ENCODE measurements at places on chromosomes 7 and 10.

GRCh38 chr7:100584683-100585510 lies 1.0 kb downstream of the LRCH4 start:
- no peak for DNase-seq

DNA sequence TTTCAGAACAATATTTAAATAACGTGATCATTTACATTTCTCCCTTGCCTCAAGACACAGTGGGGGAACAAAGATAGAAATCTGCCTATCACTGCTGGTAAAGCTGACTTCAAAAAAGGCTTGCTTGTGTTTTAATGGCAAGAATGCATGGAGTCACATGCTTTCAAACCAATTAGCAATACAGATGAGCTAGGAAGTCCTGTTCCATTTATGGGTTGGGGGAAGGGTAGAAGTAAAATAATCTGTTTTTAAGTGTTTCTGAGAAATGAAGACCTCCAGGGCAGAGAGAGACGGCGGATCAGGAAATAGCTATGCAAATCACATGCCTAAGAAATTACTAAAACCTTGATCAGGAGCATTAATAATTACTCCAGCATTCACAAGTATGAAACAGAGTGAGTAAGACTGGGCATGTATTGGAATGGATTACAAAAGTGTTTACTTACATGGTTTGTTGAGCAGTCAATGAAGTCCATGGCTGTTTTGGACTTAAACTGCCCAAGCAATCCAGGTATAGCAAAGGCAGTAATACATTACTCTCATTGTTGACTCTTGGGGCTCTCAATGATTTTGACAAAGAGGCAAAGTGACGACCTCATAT lies 142.0 kb downstream of the ARID5B start:
- no peak for DNase-seq

DNA sequence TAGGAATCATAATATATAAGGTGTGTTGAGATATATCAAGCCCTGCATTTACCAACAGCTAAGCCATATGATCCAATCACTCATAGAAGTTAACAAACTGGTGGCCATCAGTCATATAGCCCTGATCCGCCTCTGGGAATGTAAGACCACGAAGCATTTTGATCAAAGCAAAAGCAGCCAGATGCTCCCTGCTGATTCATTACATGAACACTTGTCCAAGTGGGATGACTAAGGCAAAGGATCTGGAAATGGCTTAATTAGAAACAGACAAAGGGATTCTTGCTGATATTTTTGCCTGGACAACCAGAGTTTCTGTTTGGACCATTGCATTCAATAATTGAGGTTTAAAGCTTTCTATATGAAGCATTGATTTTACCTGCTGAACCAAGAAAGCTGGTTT lies 535.5 kb downstream of the GPAM start:
- no peak for DNase-seq

DNA sequence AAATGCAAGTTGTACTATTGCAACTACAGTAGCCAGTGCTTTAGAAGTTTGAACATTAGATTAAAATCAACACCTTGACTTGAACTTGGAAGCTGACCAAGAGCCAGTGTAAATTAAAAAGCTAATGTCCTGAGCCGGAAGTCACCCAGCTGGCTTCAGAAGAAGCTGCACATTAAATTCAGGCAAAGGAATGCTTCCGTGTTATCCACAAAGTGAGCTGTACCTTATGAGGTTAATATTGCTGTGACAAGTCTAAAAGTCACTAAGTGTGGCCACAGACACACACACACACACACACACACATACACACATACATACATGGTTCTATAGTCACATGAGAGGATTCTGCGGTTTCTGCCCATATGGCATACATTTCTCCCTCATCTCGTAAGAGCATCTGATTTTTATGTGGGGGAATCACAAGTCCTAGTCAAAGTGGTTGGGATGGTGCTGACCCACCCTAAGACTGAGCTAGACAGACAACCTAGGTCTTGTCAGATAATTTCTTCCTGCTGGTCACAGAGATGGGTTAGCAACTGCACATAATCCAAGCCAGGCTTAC lies 612.9 kb downstream of the SORCS1 start:
- no peak for DNase-seq

DNA sequence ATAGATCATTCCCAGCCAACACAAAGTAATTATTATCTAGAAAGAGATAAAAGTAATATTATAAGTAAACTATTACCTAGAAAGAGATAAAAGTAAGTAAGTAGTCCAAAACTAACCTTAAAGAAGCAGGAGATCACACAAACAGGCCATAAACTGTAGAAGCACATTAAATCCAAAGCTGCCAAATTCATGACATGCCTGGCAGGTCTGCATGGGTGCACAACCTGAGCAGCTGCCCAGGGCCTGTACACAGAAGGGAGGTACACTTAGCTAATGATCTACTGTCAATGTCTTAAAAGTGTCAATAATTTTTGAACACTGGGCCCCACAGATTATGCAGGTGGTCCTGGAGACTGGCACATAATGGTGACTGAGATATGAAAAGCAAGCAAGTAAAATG lies 196.5 kb downstream of the GRM8 start:
- no peak for DNase-seq

DNA sequence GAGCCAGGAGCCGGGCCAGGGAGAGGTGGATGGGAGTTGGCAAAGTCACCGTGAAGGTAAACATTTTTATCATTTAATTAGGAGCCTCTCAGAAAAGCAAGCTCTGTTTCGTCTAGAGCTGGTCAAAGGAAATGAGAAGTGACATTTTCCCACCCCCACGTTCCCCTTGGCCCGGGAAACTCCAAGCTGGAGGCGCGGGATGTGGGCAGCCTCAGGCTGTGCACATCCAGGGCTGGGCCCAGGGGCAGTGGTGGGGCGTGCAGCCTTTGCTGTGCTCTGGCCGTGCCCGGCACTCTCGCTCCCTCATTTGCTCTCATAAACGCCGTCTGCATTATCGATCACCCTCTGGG lies 135.6 kb upstream of the RET start:
- DNase-seq: no peak

DNA sequence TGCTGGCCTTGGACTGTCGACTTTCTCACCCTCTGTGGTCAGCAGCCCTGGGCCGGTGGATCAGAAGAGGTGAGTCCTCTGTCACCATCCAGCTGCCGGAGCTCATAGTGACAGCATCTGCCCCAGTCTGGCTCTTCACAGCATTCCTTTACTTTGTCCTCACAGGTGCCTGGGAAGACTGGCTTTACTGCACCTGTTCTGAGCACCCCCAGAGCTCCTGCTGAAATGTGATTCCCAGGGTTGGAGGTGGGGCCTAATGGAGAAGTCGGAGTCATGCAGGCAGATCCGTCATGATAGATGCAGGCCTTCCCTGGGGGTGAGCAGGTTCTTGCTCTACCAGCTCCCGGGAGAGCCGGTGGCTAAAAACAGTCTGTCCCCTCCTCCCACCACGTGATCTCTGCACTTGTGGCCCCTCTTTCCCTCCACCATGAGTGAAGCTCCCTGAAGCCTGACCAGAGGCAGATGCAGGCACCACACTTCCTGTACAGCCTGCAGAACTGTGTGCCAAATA lies 171.5 kb downstream of the ZMYND11 start:
- peak; percentile 11 for DNase-seq

DNA sequence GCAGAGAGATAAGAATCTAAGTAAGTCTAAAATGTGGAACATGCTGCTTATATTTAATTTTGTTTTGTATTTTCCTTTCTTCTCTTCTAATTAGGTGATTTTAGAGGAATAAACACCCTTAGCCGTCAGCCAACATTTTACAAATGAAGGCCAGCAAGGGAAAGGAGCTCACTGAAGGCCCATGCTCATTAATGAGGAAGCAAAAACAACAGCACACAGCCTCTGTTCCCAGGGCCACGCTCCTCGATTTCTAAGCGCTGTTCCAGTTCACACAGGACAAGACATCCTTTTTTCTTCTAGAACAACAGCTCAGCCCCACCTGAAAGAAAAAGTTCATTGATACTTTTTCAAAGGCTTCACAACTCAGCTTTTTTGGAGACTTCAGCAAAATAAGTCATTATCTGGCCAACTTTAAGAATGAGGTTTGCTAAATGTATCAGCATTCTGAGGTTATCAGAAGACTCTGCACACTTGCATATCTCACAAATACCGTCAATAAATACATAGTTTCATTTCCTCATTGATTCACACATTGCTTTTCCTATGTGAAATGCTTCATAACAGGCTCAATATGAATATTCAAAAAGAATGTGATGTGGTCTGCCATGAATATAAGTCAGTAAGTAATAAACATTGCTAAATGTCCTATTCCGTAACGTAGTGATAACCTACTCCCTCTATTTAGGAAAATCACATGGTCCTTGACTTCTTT lies 34.8 kb upstream of the SFMBT2 start:
- DNase-seq: no peak

DNA sequence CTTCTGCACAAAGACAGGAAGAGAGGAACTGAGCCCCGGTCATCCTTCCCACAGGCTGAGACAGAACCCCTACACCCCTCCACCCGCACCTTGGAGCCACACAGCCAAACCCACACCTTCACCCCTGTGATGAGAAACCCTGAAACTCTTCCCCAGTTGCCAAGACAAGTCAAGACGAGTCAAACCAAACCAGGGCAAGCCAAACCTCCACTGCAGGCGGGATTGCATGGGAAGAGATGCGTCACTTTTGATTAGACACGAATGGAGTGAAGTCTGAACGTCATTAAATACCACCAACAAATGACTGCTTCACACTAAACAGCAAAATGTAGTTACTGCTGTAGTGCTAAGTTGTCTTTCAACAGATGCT lies 73.8 kb downstream of the PRPF18 start:
- DNase-seq: no peak

GRCh38 chr7:24197852-24198251 lies 86.1 kb upstream of the NPY start:
- DNase-seq: no peak

DNA sequence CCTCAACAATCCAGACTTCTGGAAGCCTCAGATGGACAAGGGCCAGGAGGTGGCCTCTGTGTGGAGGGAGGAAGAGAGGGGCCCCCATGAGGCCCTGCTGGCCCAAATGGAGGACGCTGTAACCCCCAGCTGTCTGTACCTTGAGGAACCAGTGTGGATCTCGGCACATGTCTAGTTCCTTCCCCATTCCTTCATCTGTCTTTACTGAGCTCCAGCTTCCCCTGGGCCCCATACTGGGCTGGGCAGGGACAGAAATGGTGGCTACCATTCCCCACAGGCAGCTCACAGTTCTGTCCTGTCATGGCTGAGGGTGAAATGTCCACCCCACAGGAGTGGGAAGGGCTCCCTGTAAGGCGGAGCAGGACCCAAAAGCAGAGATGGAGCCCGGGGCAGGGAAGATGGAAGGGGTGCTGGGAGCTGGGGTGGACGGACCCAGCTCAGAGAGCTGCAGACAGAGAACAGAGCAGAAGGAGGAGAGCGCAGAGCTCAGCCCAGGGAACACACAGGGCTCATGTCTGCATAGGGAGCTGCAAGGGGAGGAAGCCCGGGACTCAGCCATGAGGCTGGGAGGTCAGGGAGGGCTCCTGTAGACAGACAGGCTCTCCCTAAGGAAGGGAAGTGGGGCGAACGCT lies 22.8 kb downstream of the ANTXRL start:
- no peak for DNase-seq

- DNase-seq: no peak
These were observed 59.3 kb upstream of the BMPER start for GRCh38 chr7:33845991-33846509.

- no peak for DNase-seq
These were observed 61.8 kb upstream of the SP4 start for GRCh38 chr7:21365866-21366624.

Measured in CD4-positive, alpha-beta T cell treated with Interferon gamma for 1 hour (primary cell).